ENCODE measurements at places on chromosomes 7 and 10.

GRCh38 chr7:53965716-53966115 is 576.5 kb upstream of the VSTM2A start:
- DNase-seq: no peak

- no peak for DNase-seq
Measured at GRCh38 chr10:84924131-84924530, 595.7 kb downstream of the CCSER2 start.

DNA sequence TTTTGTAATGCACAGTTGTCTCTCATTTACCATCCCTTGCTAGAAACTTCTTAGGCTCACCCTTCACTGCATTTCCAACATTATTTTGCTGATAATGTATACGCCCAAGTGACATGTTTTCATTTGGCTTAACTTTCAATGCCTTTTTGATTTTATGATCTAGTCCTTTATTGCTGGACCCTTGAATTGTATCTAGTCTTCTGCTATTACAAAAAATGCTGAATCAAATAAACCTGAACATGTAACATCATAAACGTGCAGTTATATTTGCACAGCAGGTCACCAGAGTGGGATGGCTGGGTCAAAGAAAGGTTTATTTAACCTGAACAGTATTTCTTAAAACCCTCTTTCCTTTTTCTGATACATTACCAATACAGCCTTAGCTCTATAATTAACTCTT is 63.0 kb downstream of the MINDY3 start:
- DNase-seq: no peak

GRCh38 chr10:32315424-32315823 is 31.5 kb downstream of the EPC1 start:
- no peak for DNase-seq

GRCh38 chr7:45662540-45663166 is 88.5 kb downstream of the ADCY1 start:
- DNase-seq: no peak

All from inflammatory macrophage (primary cell).